Sigmoid colon (tissue), 7 donors: ENCODE measurements at places on chromosomes 2 and 18. TPM values are rescaled to one million over a fixed set of nuclear protein-coding genes. Genes with fewer than 3 reads are reported as not detected.

DNA sequence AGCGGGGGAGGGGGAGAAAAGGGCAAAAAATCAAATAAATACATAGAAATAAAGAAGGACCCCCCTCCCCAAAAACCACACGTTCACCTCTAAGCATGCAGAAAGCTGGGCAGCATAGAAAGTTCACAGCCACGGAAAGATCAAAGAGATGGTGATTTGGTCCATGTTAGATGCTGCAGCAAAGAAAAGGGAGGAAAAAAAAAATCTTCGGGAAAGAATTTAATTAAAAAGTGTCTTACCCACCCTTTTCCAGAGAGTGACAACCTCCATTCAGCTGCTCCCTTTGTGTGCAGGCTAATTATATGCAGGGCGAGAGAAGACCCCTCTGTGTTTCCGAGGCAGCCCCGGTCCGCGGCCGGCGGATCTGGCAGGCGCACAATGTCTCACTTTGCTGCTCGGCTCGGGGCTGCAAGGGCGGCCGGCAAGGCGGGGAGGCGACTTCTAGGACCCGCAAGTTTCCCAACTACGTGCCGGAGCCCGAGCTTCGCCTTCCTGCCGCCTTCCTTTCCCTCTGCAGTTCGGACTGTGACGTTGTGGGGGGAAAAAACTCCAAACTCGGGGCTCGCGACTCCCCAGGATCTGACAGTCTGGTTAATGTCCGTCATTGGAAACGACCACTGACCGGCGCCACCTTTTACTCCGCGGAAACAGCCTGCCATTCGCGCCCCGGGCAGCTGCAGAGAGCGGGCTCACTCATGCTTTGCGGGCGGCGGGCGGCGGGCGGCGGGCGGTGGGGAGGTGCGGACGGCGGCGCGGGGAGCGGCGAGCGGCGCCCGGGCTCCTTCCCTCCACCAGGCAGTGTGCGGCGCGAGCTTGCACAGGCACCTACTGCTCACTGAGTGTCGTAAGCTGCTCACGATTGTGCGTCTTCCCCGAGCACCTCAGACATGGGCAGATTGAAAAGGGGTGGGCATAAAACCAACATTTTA is at the start of gene LRRTM1:
Gene LRRTM1, minus strand, starts transcription at position 844 of the 929 bp plus-strand sequence. CDS start 933 bp downstream, outside the sequence.
- DNase-seq, result no peak

- DNase-seq, result peak; percentile 95
Observed at GRCh38 chr2:99489761-99490622, at the start of gene REV1. REV1 (minus strand) TSS chr2:99490017; CDS start chr2:99464975, 25,042 bp downstream.

GRCh38 chr2:158120102-158120501 is 18.4 kb downstream of the UPP2 start:
- DNase-seq, result no peak

- peak; percentile 81 for DNase-seq
Observed at GRCh38 chr18:13112982-13113381, 105.6 kb upstream of the LDLRAD4 start.

- DNase-seq, result no peak
Observed at GRCh38 chr18:54206447-54206846, 18.0 kb downstream of the MBD2 start.

DNA sequence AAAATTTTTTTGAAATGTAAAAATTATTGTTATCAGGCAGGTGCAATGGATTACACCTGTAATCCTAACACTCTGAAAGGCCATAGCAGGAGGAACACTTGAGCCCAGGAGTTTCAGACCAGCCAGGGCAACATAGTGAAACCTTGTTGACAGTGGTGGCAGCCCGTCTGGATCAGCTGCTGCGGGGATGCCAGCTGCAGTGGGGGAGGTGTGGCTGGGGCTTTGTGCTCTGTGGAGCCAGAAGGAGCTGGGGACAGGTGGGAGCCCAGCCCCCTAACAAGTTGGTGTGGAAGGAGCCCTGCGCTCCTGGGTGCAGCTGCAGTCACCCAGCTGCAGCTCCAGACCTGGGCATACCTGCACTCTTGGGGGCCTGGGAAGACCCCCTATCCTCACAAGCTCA is 182.4 kb upstream of the MC4R start:
- DNase-seq, result no peak

- no peak for DNase-seq
Observed at GRCh38 chr2:83068714-83069113, 1390.4 kb downstream of the SUCLG1 start.

SETBP1 gene
- total RNA-seq, result 72.4 TPM

THADA gene
- total RNA-seq, result 35.2 TPM

SRD5A2 gene
- total RNA-seq, result not detected

GRCh38 chr18:12308386-12309100 is 502 bp downstream of the TUBB6 start:
- peak; percentile 95 for DNase-seq

GALNT14 gene
- total RNA-seq, result not detected

DNA sequence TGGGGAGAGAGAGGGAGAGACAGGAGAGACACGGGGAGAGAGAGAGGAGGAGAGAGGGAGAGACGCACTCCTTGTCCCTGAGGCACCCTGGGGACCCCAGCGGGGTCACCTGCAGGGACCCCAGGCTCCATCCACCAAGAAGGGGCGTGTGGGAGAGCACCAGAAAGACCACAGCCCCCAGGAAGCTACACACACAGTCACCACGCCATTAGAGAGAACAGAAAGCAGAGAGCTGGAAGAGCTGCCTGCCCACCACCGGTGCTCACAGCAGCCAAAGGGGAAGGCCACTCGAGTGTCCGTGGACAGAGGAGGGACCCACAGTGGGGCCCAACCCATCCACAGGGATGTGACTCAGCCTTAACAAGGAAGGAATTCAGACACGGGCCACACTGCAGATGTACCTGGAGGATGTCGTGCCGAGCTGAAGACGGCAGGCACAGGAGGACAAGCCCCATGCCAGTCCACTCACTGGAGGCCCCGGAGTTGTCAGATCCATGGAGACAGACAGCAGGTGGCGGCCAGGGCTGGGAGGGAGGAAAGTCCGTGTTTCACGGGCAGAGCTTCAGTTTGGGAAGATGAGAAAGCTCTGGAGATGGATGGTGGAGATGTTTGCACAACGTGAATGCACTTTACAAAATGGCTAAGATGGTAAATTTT is 11.5 kb upstream of the NFATC1 start:
- DNase-seq, result peak; percentile 64

DNA sequence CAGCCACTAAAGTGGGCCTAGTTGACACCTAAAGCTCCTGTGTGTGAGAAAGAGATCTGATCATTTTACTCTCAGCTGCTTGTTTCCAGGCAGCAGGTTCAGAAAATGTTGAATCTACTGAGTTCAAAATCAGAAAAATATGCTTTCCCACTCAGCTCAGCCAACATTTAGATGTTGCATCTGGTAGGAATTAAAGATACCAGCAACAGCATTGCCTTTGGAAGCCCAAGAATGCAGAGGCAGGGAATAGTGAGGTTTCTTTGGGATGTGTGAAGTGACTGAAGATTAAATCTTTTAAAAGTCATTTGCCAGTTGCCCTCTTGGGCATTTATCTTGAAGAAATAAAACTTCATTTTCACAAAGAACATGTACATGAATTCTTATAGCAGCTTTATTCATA is 33.9 kb upstream of the DOCK10 start:
- DNase-seq, result no peak

GRCh38 chr2:185689906-185690539 is 48.6 kb upstream of the FSIP2 start:
- DNase-seq, result no peak
